ENCODE measurements at places on chromosomes 6 and 20. TPM values are rescaled to one million over a fixed set of nuclear protein-coding genes. Genes with fewer than 3 reads are reported as not detected.
A peak's percentile ranks its signal among the peaks of the same experiment; 100 is the strongest.

The VARS1 gene
- 114 TPM for total RNA-seq

The GNAS-AS1 gene
- total RNA-seq: 1.3 TPM

The RBPJL gene
- total RNA-seq: not detected

The RPP21 gene
- 37.3 TPM for total RNA-seq

The ENPP4 gene
- total RNA-seq: 5.4 TPM

The C6orf163 gene
- 1.5 TPM for total RNA-seq

The WFDC5 gene
- total RNA-seq: not detected

The RAET1E gene
- total RNA-seq: not detected

The HLA-E gene
- 536 TPM for total RNA-seq

The ADGRB3 gene
- total RNA-seq: not detected

GRCh38 chr6:388202-388903, 3.2 kb upstream of the IRF4 start:
- no peak for DNase-seq

DNA sequence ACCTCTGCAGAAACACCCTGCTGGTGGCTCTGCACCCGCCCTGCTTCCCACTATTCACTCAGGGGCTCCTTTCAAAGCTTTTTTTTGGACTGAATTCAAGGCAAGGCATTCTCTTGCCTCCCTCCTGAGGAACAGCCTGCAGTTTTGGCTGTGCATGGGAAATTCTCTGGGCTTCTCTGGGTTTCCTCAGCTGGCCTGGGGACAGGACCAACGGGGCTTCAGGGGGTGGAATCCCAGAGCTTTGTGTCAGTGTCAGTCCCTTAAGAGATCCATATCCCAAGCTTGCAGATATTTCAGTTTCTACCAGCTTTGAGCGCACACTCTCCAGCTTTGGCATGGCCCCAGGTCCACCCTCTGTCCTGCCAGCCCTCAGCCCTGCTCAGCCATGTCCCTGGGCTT, 2.0 kb downstream of the SCRT2 start:
- DNase-seq: no peak

DNA sequence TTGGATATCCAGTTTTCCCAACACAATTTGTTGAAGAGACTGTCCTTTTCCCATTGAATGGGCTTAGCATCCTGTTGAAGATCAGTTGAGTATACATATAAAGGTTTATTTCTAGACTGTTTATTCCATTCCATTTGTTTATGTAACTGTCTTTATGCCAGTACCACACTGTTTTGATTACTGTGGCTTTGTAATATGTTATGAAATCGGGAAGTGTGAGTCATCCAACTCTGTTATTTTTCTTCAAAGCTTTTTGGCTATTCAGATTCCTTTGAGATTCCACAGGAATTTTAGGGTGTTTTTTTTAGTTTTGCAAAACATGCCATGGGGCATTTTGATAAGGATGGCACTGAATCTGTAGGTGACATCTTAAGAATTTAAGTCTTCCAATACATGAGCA, 188.3 kb downstream of the BMP7 start:
- DNase-seq: no peak

- DNase-seq: no peak
Measured at GRCh38 chr6:36265744-36266143, 4.1 kb upstream of the PNPLA1 start.

DNA sequence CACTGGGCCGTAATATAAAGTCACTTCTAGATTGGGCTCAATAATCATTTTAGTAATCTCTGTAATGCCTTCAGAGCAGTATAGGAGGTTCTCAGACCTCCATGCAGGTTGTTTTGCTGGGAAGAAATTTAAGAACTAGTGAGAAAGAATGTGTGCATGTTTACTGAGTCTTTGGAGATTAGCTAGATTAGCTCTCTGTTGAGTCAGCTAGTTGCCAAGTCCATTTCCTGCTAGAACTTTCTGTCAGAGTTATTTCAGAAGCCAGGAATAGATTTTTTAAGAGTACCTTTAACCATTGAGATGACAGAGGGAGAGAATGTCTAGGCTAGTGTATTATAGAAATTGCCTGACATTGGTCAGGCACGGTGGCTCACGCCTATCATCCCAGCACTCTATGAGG, 33.3 kb downstream of the ORC3 start:
- no peak for DNase-seq

GRCh38 chr6:37624606-37625574, 72.8 kb downstream of the MDGA1 start:
- DNase-seq: no peak

GRCh38 chr20:16215041-16215440, 358.2 kb downstream of the KIF16B start:
- no peak for DNase-seq

DNA sequence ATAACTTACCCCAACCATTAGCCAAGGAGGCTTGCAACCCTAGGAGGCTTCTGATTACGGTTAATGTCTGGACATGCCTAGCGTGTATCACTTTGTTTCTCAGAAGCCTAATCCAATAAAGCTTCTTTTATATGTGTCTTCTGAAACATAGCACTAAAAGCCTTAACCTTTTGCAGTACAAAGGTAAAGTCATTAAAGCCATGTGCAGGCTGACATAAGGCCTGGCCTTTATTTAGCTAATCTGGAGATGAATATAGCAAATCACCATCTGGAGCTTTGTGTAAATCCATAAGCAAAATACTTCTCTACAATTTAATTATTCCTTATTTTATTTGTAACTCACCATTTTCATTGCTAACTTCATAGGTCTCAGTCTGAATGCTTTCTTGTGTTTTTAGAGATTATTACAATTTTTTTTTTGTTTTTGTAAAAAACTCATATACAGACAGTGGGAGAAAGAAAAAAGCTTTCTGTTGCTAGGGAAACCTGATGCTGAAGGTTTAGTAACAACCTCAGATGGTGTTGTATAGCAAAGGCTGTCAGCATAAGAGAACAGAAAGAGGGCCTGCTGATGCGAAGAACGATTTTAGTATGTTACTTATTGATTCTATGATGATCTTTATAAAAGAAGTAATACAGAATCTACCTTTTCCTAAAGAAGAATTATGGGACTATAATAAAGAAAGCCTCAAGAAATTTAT, at the start of gene EYS:
Gene EYS (minus strand): TSS at position 101 of the 701 bp plus-strand sequence. CDS start 211,816 bp downstream, outside the sequence.
- DNase-seq: no peak

DNA sequence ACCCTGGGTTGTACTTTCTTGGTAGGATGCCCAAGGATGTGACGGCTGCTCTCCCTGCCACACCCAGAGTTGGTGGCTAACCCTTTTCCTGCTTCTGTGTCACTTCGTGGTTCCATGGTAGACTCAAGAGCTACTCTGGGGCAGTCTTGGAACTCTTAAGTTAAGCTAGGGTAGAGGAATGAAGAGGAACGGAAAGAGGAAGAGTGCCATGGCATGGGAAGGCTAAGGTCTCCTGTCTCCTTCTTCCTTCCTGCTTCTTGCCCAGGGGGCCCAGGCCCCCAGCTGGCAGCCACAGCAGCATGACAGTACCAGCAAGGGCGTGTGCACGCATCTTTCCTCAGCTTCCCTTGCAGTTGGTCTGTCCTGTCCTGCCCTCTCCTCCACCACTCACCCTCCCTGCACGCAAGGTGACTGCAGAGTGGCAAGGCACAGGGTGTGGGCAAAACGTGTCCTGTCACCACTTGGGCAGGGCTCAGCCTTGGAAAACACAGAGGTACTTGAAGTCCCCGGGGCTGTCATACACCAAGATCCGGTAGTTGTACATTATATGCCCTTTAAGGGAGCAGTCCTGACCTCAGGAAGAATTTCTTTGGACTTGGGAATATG, 39.8 kb upstream of the TGM3 start:
- DNase-seq: peak; percentile 26

GRCh38 chr6:33249732-33250630, 21.7 kb downstream of the VPS52 start:
- DNase-seq: no peak

GRCh38 chr20:18783385-18783959, 30.1 kb upstream of the SCP2D1 start:
- no peak for DNase-seq

- peak; percentile 89 for DNase-seq
Measured at GRCh38 chr20:32539817-32540675, 45.1 kb downstream of the NOL4L start.

DNA sequence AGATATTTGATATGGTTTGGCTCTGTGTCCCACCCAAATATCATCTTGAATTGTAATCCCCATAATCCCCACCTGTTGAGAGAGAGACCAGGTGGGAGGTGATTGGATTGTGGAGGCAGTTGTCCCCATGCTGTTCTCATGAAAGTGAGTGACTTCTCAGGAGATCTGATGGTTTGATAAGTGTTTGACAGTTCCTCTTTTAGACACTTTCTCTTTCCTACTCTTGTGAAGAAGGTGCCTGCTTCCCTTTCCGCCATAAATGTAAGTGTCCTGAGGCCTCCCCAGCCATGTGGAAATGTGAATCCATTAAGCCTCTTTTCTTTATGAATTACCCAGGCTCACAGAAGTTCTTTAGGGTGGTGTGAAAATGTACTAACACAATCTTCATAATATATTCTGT, 1404.0 kb upstream of the ADGRB3 start:
- no peak for DNase-seq

DNA sequence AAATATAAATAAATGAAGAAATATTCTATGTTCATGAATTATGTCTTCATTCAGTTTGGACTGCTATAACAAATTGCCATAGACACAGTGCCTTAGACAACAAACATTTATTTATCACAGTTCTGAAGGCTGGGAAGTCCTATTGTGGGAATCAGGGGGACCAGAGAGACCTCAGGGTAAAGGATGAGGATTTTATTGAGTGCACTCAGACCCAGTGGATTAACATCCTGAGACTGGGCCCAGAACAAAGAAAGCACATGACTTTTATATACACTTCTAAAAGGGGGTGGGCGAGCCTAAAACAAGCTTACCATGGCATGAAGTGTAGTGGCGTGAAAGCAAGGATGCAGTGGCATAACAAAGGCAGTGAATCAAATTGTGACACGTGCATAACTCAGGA, 26.9 kb upstream of the CBLN4 start:
- no peak for DNase-seq

DNA sequence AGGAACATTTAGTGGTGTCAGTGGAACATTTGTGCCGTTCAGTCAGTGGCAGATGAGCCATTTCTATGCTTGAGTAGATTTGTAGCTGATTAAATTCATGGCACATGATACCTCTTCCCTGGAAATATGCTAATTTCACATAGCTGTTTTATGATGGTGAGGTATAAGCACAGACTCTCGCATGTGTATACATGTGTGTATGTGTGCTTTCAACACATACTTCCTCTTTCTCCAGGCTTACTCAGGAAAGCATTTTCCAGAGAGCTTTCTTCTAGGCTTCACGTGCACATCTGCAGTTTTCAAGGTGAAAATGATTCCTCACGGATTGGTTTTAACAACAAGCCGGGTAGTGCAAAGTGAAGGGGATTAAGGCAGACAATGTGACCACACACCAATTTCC, 396.5 kb downstream of the HDGFL1 start:
- no peak for DNase-seq

DNA sequence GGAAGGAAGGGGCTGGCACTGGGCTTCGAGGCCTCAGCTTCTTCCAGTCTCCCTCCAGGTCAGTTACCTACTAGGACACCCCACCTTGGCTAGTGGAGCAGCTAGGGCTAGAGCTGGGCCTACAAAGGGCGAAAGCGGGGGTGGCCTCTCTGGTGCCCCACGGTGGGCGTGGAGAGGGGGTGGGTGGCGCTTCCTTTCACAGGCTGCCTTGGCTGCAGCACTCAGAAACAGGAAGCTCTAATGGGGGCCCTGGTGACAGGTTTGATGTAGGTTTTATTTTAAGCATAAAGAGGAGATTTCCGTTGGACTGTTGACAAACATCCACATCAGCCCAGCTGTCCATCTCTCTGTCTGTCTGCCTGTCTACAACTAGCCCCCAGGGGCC, 13.4 kb downstream of the FAM110A start:
- DNase-seq: peak; percentile 84

DNA sequence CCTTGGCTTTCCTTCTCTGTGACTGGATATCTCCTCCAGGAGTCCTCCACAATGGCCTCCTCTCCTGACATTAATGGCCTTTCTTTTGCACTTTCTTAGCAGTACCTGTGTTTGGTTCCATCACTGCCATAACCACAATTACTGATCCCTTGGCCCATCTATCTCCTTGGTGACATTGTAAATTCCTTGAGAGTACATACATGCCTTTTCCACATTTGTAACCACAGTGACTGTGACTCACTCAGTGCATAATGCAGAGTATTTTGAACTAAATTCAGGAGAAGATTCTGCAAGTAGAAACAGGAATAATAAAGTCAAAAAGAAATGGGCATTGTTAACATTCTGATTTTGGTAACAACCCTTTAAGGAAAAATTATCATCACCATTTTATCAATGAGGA, 197.2 kb upstream of the SOX4 start:
- no peak for DNase-seq

- DNase-seq: peak; percentile 66
Measured at GRCh38 chr20:34538671-34539123, 19.8 kb upstream of the MAP1LC3A start.

- no peak for DNase-seq
Measured at GRCh38 chr20:42957018-42957703, 232.5 kb downstream of the PTPRT start.

- no peak for DNase-seq
Measured at GRCh38 chr20:24821391-24821790, 127.7 kb upstream of the CST7 start.

GRCh38 chr20:40634891-40635290, 54.1 kb downstream of the MAFB start:
- DNase-seq: peak; percentile 4

GRCh38 chr6:6651335-6651734, 62.8 kb downstream of the LY86 start:
- no peak for DNase-seq

DNA sequence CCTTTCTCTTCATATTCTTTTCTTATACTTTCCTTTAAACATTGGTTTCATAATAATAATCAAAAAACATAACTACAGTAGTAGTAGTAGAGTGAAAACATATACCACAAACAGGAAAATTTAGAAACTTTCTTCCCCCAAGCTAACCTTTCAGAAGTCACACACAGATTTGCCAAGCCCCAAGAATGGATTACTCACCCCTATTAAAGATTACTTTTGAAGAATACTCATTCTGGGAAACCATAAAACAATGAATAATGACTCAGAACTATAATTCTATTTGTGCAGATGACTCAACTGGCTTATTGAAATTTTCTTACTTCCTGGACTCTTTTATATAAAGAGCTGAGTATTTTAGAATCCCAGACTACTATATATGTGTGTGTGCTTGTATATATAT, 119.4 kb upstream of the GJE1 start:
- no peak for DNase-seq

DNA sequence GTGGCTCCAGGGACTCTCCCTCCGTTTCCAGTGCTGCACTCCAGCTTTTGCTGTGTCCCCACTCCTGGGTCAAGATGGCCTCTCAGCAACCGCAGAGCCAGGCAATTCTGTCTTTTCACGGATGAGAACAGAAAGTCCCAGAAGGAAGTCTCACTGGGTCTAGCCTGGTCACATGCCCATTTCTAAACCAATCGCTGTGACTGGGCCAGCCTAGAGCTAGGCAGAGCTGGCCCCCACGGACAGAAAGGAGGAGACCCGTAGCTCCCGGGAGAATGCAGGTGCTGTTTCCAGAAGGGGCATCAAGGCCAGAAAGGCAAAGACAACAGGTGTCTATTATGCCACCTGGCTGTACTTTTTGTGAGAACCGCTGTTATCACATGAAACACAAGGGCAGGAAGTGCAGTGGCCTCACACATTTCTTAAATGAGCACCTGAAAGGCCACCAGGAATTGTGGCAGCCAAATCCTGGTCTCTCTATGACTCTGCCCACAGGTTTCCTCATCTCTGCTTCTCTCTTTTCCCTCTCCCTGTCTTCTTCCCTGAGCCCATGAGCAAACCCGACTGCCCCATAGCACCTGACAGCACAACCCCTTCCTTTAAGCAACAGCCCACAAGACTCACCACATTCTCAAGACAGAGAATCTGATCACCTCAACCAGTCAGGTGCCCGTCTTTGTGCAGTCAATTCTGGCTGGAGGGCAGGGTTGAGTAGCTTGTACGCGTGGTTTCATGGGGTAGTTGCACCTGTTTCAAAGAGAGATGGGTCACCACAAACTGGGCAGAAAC, 37.1 kb upstream of the B4GALT5 start:
- peak; percentile 65 for DNase-seq

Measured in activated CD8-positive, alpha-beta T cell treated with anti-CD3 and anti-CD28 coated beads, Interleukin-2, amount 10 ng/mL, durations not matched to agents 7 days and 5 days (primary cell).